ENCODE measurements at places on chromosomes 3 and 15.

DNA sequence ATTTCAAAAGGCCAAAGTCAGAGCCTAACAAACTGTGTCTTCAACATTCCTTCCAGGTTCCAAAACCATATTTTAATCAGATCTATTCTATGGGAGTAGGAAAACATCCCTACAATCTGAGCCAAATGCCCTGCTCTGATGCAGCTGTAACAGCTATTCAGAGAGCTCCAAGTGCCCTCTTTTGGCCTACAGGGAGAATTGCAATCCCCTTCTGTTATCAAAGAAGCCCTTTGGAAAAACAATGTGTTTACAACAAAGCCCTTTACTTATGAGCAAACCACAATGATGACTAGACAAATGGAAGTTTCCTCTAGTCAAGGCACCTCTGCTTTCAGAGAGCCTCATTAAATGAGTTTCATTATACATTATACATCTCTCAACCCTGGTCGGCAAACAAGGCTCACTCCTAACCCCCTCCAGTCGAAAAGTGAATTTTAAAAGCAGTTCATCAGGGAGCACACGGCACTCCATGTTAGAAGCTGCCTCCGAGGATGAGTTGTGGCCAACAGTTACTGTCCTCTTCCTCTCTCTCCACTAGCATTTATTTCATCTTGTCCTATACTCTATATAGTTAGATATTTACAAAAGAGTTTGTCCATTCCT is 42.6 kb upstream of the TMCO5A start:
- peak; percentile 68 for DNase-seq

GRCh38 chr3:124810970-124811369 is 76.2 kb downstream of the ITGB5 start:
- DNase-seq: no peak

GRCh38 chr3:102699104-102699818 is 264.4 kb downstream of the ZPLD1 start:
- no peak for DNase-seq

DNA sequence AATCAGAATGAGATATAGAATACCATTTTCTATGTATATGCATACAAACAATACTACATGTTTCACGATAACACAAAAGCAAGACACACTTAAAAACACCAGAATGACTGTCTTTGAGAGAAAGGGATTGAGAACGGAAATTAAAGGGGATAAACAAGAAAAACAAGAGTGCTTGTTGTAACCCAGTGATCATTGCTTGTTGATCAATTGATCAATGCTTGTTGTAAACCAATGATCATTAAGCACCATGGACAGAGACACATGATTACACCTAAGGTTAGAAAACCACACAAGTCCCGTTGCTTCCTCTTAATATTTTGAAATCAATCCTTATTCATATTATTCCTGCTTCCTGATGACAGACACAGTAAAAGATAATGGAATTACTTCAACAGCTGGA is 1.1 kb upstream of the OR4F15 start:
- peak; percentile 5 for DNase-seq

GRCh38 chr15:78540141-78540870 is at the start of gene PSMA4:
Gene PSMA4, plus strand, starts transcription at chr15:78540444. Its CDS starts 1,484 bp downstream, at chr15:78541928.
- DNase-seq: peak; percentile 94

- DNase-seq: no peak
Measured at GRCh38 chr15:74982183-74982582, 13.2 kb upstream of the SCAMP5 start.

- DNase-seq: no peak
Measured at GRCh38 chr3:49411535-49411967, 225 bp downstream of the RHOA start.

DNA sequence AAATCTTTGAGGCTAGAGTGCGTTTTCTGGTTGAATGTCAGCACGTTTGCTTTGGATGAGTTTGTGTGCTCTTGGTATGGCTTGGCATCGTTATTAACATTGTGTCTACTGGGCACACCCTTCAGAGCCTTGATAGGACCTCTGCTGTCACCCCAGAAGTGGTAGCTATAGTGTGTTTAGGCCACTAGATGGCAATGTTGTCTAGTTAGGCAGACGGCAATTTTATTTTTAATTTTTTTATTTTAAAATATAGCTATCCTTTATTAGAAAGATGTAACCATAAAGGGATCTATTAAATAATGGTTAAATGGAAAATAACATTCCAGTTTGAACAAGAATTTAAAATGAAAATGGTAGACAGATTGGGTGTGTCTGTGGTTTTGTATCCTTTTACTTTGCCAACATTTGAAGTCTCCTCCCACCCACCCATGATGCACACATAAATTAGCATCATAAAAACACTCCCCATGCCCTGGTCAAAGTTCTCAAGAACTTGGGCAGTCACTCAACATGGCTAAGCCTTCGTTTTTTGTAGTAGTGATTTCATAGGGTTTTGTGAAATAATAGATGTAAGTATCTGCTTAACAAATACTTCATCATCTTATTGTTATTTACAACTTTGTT is 200.7 kb downstream of the KCNH8 start:
- peak; percentile 17 for DNase-seq
